T-helper 17 cell (primary cell): ENCODE measurements at places on chromosomes 6 and 20. TPM values are rescaled to one million over a fixed set of nuclear protein-coding genes. Genes with fewer than 3 reads are reported as not detected.

C20orf204 gene
- 7.8 TPM for total RNA-seq

PPP2R5D gene
- total RNA-seq, result 28.4 TPM

PDE7B gene
- 0.18 TPM for total RNA-seq

TOX2 gene
- total RNA-seq, result 2.2 TPM

MTFR2 gene
- total RNA-seq, result 2.9 TPM

GMPR gene
- 33.6 TPM for total RNA-seq

ESF1 gene
- 8.3 TPM for total RNA-seq

KCNK17 gene
- total RNA-seq, result not detected

THBS2 gene
- not detected for total RNA-seq

FAM210B gene
- 16.9 TPM for total RNA-seq

SNAP25 gene
- not detected for total RNA-seq

CD93 gene
- 6.4 TPM for total RNA-seq

METTL24 gene
- total RNA-seq, result not detected

TPD52L1 gene
- not detected for total RNA-seq

MYLK2 gene
- total RNA-seq, result not detected

AVP gene
- total RNA-seq, result not detected

DAAM2 gene
- total RNA-seq, result not detected

DDX43 gene
- total RNA-seq, result 2.0 TPM

OR2B6 gene
- not detected for total RNA-seq

CLPSL2 gene
- total RNA-seq, result not detected

ZNF217 gene
- total RNA-seq, result 72.8 TPM

BTBD3 gene
- 1.1 TPM for total RNA-seq

SH3BGRL2 gene
- total RNA-seq, result 36.0 TPM

NOTCH4 gene
- 1.0 TPM for total RNA-seq

HLA-DRA gene
- total RNA-seq, result 117 TPM

KIF25 gene
- total RNA-seq, result not detected

TNNC2 gene
- total RNA-seq, result 5.5 TPM

TULP1 gene
- total RNA-seq, result not detected

C6orf118 gene
- total RNA-seq, result not detected

ADGRF1 gene
- not detected for total RNA-seq
